ENCODE measurements at places on chromosomes 4 and X.
A peak's percentile ranks its signal among the peaks of the same experiment; 100 is the strongest.

- DNase-seq: no peak
These were observed 11.6 kb downstream of the IL15 start for GRCh38 chr4:141647966-141648365.

DNA sequence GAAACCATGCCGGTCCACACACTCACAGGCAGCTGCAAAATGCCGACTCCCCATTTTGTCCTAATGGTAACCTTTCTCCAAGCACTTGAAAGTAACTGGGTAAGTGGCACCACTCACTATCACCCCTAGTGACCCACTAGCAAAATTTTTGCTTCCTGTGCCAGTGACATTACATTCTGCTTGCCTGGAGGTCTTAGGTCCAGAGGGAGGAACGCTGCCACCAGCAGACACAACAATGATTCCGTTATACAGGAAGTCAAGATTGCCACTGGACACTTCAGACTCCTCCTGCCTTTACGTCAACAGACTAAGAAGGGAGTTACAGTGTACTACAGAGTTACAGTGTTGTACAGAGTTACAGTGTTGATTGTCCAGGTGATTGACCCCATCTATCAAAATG, 11.8 kb upstream of the TMEM192 start:
- no peak for DNase-seq

GRCh38 chrX:46407753-46408130, 137.5 kb downstream of the ZNF674 start:
- no peak for DNase-seq

- DNase-seq: no peak
These were observed 591.2 kb downstream of the ZNF674 start for GRCh38 chrX:45954026-45954425.

- DNase-seq: peak; percentile 44
These were observed 94.2 kb downstream of the MAOA start for GRCh38 chrX:43750248-43750676.

GRCh38 chr4:42282081-42282901, 115.0 kb upstream of the SHISA3 start:
- peak; percentile 41 for DNase-seq

DNA sequence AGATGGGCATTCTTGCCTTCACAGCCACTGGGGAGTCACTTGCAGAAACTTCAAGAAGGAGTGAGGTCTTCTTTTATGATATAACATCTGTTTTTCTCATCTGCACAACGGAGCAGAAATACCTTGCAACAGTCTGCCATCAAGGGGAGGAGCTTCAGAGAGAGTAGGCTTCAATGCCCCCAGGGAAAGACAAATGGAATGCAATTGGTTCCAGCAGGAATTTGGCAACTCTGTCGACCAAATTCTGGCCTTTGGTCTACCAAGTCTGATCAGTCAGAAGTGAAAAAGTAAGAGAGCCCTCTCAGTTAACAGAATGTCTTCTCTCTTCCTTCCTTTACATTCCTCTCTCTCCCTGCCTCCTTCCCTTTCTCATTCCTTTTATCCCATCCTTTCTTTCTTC, 229.3 kb downstream of the IDS start:
- no peak for DNase-seq

DNA sequence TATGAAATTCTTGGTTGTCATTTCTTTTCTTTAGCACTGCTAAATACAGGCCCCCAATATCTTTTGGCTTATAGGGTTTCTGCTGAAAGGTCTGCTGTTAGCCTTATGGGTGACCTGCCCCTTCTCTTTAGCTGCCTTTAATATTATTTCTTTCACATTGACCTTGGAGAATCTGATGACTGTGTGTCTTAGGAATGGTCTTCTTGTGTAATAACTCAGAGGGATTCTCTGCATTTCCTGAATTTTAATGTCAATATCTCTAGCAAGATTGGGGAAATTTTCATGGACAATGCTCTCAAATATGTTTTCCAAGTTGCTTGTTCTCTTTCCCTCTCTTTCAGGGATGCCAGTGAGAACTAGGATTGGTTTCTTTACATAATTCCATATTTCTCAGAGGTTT, 292.4 kb downstream of the SLC7A11 start:
- DNase-seq: no peak

DNA sequence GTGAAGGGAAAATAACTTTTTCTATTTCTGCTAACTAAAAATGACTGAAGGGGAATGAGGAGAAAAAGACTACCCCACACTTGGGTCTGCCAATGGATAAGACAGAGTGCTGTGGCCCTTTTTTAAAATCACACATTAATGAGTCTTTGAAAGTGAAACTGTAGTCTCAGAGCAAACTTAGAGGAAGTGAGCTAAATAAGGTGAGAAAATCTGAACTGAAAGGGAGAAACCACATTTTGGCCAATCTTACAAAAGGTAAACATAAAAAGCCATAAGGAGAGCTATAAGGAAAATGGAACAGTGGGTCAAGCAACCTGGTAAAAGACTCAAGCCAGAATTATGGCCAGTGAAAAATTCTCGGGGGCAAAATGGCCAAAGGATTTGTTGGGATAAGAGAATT, 755.1 kb upstream of the IGFBP7 start:
- DNase-seq: no peak

- DNase-seq: no peak
These were observed 102.1 kb downstream of the ANXA3 start for GRCh38 chr4:78653655-78654054.

DNA sequence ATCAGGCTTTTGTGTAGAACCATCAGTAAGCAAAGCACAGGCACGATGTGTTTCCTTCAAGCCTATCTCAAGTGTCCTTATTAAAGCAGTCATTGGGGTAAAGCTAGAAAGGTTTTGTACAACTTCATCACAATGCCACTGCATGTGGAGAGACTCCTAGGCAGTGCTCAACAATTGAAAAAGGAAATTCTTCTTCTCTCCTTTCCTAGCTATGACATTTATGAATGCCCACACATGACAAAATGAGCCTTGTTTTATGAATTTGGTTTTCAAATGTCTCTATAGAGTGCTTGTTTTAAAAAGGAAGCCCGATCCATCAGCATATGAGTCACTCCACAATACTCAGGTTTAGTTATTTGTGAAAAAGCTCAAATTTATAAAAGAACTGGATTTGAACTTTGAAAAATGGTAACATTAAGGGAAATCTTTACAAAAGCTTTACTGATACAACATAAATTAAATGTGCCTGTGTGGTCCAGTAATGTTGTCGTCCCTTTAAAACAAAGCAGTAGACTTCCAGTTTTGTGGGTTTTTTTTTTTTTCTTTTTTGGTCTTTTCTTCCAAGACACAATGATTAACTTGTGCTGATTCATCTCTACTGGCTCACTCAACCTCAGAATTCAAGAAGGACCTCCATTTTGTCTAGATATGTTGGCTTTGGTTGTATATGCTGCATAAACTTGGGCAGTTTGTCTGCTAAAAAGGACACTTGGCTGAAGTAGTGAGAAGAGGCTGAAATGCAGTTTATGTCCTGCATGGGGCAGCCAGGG, 273.8 kb downstream of the GASK1B start:
- DNase-seq: no peak

DNA sequence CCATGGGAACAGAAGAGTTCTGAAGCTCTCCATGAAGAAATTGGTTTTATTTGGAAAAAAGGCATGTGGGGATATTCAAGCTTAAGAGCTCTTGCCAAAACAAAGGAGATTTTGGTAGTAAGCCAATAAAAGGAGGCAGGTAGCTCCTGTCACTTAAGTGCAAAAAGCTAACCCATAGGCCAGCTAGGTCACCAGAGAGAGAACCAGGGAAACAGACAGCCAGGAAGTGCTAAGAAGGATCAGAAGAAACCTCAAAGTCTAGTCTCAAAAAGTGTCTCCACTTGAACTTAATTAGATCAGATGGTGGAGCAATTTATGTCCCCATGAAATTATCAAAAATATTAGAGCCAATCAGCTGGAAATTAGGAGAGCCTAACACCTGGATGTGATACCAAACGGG, 49.2 kb downstream of the CD40LG start:
- DNase-seq: no peak

DNA sequence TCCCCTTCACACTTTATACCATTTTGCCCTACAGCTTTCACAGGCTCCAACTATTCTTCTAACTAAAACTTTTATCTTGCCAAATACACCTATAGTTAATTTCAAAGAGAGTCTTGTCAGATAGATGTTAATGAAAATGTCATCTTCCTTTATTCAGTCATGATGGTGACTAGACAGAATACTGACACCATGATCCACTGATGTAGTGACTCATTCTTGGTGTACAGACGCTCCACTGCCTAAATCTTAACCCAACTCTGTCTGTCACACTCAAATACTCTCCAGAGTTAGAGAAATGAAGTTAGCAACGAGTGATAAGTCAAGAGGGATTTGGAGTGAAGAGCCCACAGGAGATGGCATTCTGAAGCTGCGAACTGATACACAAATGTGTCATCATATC, 32.1 kb upstream of the HDAC8 start:
- no peak for DNase-seq

GRCh38 chrX:435536-436122, 48.9 kb upstream of the PPP2R3B start:
- no peak for DNase-seq

DNA sequence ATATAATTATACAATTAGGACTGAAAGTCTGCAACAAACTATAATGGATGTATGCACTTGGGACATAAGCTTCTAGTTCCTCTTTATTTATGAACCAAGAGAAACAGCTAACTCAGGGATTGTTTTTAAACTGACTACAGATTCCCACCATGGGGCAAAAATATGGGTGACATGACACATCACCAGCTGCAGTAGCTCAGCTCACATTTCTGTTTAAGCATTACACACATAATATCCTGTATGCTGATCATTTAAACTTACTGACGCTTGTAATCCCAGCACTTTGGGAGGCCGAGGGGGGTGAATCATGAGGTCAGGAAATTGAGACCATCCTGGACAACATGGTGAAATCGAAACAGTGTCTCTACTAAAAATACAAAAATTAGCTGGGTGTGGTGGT, 11.5 kb downstream of the FGB start:
- DNase-seq: no peak

GRCh38 chr4:139540632-139541031, 15.4 kb downstream of the SETD7 start:
- no peak for DNase-seq

- DNase-seq: no peak
These were observed 262.6 kb downstream of the C4orf33 start for GRCh38 chr4:129358571-129358970.

GRCh38 chr4:52869656-52870055, 7.5 kb downstream of the RASL11B start:
- no peak for DNase-seq

DNA sequence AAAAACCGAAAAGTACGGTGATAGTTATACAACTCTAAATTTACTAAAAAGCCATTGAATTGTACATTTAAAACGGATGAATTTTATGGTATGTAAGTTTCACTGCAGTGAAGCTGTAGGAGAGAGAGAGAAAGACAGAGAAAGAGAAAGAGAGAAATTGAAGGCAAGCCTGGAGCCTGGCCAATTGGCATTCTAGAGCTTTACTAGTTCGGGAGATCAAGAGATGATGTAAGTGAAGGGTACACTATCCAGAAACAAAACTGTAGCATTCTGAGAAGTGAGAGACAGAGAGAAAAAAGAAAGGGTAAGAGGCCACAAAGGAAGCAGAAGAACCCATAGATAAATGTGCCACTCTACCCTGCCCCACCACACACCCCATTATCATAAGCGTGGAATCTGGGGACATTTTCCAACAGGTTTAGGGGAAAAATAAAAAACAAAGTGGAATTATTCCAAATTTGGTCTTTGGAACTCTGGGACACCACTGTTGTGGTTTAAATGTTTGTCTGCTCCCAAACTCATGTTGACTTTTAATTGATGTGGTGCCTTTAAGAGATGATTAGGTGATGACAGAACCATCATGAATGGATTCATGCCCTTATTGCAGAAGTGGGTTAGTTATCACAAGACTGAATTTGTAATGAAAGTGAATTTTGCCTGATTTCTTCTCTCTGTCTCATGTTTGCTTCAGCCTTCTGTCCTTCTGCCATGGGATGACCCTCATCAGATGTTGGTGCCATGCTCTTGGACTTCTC, 123.0 kb upstream of the PLS3 start:
- no peak for DNase-seq

GRCh38 chr4:61619528-61619927, 419.4 kb downstream of the ADGRL3 start:
- no peak for DNase-seq

DNA sequence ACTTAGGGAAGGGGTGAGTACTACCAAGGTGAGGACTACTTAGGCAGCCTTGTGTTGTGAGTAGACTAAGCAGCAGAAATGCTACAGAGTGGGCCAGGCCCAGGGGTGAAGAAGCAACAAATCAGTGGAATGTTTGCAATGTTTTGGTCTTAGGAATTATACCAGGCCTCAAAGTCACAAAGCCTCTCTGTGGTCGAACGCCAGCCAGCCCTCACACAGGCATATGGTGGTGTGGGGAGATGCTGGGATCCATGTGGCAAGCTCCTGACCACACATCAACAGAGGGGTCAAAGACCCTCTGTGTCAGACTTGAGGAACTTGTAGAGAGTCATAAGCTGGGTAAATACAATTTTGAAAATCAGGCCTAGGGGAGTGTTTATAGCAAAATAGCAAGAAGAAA, 153.8 kb upstream of the KLF3 start:
- no peak for DNase-seq

GRCh38 chr4:177671387-177671786, 229.2 kb upstream of the AGA start:
- DNase-seq: no peak

- no peak for DNase-seq
These were observed 15.5 kb downstream of the ZFYVE28 start for GRCh38 chr4:2402941-2403340.

- DNase-seq: no peak
These were observed 6.7 kb upstream of the MID2 start for GRCh38 chrX:107818900-107819521.

DNA sequence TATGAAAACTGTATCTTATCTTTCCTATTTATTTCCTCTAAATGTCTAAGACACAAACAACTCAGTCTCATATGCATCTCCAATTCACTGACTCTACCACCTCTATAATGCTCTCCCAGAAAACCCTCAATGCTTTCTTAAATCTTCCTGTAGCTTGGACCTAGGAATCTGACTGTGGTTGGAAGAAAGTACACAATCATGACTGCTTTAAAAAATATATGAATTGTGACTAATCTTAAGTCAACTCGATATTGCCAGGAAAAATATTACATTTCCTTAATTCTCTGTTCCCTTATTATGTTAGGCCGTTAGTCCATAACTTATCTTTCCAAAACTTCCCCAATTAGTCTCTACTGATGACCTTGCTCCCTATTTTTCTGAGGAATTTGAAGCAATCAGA, 87.0 kb downstream of the SPCS3 start:
- DNase-seq: no peak
